Activated naive CD8-positive, alpha-beta T cell treated with anti-CD3 and anti-CD28 coated beads, Interleukin-2, amount 50 U/mL, for 16 hours (primary cell): ENCODE measurements at places on chromosomes 7 and 10.

- no peak for DNase-seq
Observed at GRCh38 chr7:36300696-36301350, 88.8 kb upstream of the ANLN start.

GRCh38 chr10:21297603-21298383 lies 227.7 kb downstream of the SKIDA1 start:
- DNase-seq, result no peak

- DNase-seq, result no peak
Observed at GRCh38 chr7:34487391-34488115, 170.5 kb upstream of the NPSR1 start.

- no peak for DNase-seq
Observed at GRCh38 chr10:114631090-114631665, 26.9 kb downstream of the ABLIM1 start.

- no peak for DNase-seq
Observed at GRCh38 chr10:28293236-28294168, 9.4 kb downstream of the MPP7 start.

DNA sequence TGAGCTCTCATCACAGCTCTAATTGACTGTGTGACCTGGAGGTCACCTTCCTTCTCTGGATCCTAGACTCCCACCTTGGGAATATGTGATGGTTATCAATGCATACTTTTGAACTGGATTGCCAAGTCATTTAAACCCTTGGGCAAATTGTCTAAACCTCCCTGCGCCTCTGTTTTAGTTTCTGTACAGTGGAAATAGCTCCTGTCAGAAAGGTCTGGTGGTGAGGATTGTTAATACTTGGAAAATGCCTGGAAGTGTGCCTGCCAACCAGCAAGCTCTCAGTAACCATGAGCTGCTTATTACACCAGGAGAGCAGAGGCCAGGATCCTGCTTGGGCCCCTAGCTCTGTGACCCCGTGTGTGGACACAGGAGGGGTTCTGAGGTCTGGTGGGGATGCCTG lies 108.7 kb upstream of the PPIF start:
- DNase-seq, result no peak

DNA sequence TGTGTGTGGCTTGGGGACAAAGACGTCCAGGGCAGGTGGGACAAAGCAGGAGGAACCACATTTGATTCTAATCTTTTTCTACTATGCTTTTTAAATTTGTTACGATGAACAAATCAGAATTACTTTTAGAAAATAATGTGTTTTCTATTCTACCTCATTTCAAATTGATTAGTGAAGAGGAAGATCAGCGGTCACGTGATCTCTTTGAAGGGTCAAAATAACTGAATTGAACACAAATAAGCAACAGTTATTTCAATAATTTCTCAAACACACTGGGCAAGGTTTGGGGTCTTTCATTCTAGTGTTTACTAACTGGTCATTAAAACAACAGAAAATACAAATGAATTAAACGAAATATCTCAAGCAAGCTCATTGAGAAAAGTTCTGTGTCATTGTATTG lies 773.0 kb upstream of the IGFBP3 start:
- DNase-seq, result no peak

GRCh38 chr7:64907641-64908326 lies 4.7 kb downstream of the ZNF273 start:
- DNase-seq, result no peak

GRCh38 chr7:19572566-19572965 lies 136.3 kb downstream of the POLR1F start:
- DNase-seq, result no peak

DNA sequence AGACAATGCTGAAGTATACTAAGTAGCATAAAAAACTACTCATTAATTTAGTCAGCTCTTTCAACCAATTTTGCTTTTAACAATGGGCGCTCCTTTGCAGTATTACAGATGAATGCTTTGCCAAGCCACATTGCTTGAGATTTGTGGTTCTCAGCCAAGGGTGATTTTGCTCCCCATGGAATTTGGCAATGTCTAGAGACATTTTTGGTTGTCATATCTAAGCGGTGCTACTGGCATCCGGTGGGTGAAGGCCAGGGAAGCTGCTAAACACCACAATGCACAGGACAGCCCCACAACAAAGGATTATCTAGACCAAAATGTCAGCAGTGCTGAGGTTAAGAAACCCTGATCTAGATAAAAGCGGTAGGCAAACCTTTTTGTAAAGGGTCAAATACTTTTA lies 112.0 kb downstream of the UBE2H start:
- DNase-seq, result no peak

DNA sequence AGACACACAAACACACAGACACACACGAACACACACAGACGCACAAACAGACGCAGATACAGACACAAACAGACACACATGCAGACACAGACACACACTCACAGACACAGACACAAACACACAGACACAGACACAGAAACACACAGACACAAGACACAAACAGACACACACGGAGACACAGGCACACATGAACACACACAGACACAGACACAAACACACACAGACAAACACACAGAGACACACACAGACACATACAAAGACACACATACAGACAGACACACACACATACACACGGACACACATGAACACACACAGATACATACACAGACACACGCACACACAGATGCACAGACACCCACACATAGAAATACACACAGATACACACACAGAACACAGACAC lies 434.9 kb downstream of the DNAJB6 start:
- DNase-seq, result no peak

GRCh38 chr10:110350812-110351211 lies 46.1 kb upstream of the SMNDC1 start:
- DNase-seq, result no peak

DNA sequence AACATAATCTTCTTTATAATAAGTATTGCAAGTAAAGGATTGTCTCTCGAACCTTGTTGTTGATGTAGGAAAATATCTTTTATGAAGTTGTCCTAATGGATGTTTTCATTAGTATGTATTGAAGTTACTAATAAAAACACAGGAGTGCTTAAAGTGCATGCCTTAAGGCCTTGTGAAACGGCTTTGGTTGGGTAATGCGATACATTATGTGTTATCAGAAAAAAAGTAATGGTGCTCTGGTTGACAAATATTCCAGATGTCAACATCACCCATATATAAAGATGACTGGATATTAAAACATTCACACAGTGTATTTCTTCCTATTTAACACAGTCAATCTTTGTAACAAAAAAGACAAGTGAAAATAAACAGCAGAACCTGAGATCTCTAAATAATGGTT lies 310.7 kb downstream of the PRKG1 start:
- no peak for DNase-seq

- no peak for DNase-seq
Observed at GRCh38 chr7:87627634-87627994, 584 bp upstream of the RUNDC3B start.

DNA sequence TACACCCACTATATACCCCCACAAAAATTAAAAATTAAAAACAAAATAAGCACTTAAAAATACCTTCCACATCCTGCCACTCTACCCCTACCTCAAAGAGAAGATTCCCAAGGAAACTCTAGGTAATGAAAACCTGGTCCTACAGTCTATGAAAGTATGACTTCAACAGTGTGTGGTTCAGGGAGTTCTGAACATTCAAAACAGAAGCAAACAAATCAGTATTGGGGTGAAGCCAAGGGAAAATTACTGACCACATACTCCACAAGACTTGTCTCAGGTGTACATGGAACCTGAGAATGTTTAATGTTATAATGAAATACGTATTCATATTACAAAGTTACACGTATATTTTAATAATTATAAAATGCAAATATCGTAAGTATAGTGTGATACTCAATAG lies 20.3 kb upstream of the LIPM start:
- DNase-seq, result no peak

DNA sequence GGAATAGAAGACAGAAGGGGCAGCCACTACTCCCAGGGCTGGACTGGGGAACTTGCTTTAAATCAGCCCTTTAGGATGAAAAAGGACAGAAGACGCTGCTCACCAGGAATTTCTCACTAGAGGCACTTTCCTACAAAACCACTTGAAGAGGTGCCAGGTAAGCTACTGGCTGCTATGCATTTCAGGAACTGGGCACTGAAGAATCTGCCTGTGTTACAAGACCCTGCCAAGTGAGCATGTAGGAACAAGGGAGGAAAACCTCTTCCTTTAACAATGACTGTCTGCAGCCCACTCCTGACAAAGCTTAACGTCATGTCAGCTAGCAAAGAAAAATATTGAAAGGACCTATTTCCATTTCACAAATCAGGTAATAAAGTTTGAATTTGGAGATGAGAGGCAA lies 5.8 kb upstream of the AGMO start:
- DNase-seq, result no peak

- no peak for DNase-seq
Observed at GRCh38 chr7:113188396-113188795, 70.0 kb upstream of the SMIM30 start.

DNA sequence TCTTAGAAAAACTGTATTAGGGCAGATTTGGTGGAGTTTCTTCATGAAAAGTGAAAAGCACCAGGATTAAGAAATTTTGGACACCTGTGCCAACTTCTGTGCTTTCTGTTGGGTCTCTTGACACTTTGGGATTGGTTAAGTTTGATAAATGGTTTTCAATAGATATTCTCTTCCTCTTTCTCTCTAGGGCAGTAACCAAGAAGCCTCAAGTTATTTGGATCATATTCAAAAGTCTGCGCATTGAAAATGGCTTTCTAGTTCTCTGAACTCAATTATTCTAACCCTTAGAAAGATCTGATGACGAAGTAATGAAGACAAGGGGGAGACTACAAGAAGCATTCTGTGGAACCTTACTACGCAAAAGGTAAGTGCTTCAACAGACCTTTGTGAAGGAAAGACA lies 144.0 kb upstream of the CCDC6 start:
- DNase-seq, result no peak

DNA sequence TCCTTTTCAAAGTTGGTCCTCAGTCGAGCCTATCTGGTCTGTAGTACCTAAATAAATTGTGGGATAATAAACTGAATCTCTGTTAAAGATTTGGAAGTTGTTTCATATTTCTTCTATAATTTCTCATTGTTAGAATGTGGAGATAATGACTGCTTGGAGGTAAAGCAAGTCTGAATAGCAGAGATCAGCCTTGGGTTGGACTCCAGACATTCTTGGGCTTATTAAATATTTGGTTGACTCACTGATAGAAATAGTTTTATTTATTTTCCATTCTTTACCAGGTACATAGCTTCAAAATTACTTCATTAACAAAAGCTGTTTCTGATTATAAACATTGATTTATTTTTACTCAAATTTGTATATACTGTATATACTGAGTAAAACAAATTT lies 34.3 kb downstream of the TPST1 start:
- no peak for DNase-seq

DNA sequence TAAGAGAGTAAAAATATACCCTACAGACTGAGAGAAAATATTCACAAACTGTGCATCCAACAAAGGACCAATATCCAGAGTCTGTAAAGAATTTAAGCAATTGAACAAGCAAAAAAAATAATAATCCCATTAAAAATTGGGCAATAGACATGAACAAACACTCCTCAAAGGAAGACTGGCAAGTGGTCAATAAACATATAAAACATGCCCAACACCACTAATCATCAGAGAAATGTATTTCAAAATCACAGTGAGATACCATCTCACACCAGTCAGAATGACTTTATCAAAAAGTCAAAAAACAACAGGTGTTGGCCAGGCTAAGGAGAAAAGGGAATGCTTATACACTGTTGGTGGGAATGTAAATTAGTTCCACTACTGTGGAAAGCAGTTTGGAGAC lies 21.9 kb upstream of the ZNF804B start:
- no peak for DNase-seq

DNA sequence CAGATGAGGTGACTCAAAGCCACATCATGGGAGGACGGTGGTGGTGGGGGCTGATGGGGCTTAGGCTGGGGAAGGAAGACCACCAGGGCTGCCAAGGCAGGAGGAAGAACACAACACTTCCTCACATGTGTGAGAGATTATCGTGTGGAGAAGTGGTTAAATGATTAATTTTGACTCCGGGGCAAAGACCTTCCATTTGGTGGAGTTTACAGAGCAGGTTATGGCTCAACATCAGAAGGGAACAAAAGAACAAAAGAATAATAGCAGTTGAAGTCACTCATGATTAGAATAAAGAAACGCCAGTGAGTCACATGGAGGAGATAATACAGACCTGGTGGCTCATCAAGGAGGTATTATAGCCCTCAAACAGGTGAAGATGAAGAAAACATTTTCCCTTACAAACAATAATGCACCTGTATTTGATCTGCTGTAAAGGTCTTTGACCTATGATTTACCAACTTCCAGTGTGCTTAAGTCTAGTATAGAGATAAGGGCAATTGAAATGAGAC lies 170.1 kb downstream of the PKD1L1 start:
- DNase-seq, result no peak
